NCI-H510A treated with DMSO at 0.1 percent for 48 hours (cell line): ENCODE measurements at places on chromosomes 3 and 15.

GRCh38 chr3:116390318-116390717 lies 55.0 kb downstream of the LSAMP start:
- no peak for DNase-seq

DNA sequence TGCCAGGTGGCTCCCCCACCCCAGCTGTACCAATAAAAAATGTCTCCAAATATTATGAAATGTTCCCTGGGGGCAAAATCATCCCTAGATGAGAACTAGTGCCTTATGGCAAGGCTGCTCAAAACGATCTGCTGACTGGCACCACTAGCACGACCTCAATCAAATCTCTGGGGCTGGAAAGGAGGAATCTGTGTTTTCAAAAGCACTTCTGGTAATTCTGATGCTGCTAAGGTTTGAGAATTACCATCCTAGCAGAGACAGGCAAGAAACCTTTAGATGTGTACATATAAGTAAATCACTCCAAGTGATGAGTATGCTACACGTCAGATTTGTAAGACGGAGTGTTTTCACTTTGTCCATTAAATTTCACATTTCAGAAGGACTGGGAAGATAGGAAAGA lies 360.1 kb upstream of the THRB start:
- no peak for DNase-seq

DNA sequence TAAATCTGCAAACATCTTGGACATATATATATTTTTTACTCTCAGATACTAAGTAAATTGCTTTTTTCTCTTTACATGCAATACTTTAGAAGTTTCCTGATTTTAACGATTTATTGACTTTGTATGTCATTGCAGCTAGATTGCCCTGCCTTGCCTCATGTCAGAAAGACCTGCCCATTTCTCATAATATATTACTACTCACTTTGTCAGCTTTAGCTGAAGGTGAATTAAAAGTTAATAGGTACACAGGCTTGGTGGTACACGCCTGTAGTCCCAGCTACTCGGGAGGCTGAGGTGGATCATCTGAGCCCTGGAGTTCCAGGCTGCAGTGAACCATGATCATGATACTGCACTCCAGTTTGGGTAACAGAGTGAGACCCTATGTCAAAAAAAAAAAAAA lies 52.8 kb downstream of the PLS1 start:
- DNase-seq: no peak

GRCh38 chr3:127857333-127857732 lies 35.0 kb upstream of the MGLL start:
- DNase-seq: no peak

GRCh38 chr15:57611938-57612337 lies 20.2 kb downstream of the MYZAP start:
- no peak for DNase-seq

- DNase-seq: no peak
Observed at GRCh38 chr3:141426404-141427034, 58.2 kb downstream of the ZBTB38 start.

- no peak for DNase-seq
Observed at GRCh38 chr15:96672629-96673028, 342.1 kb downstream of the NR2F2 start.

DNA sequence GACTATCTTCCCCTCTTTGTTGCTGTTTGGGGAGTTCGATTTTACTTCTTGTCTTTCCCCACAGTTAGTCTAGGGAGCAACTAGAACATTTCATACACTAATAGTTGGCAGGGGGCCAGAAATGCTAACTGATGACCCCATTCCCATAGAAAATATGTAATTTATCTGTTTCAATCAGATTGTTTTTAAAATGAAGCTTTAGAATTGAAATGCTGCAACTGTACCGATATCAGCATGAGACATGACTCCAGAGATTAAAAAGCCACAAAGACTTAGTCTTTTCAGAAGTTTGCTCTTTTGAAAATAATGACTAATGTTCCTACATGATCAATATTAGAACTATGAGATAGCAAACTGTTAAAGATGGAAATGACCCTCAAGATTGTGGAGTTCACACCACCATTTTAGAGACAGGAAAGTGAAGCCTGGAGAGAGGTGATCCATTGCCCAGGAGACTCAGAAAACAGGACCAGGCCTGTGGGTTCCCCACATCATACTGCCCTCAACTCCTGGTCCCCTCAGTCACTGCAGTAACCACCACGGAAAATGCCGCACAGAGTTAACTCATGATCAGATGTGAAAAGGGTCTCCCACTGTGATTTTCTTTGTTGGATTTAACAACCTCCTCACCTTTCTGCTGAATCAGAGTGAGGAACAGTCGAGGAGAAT lies 130.3 kb downstream of the CHDH start:
- no peak for DNase-seq

DNA sequence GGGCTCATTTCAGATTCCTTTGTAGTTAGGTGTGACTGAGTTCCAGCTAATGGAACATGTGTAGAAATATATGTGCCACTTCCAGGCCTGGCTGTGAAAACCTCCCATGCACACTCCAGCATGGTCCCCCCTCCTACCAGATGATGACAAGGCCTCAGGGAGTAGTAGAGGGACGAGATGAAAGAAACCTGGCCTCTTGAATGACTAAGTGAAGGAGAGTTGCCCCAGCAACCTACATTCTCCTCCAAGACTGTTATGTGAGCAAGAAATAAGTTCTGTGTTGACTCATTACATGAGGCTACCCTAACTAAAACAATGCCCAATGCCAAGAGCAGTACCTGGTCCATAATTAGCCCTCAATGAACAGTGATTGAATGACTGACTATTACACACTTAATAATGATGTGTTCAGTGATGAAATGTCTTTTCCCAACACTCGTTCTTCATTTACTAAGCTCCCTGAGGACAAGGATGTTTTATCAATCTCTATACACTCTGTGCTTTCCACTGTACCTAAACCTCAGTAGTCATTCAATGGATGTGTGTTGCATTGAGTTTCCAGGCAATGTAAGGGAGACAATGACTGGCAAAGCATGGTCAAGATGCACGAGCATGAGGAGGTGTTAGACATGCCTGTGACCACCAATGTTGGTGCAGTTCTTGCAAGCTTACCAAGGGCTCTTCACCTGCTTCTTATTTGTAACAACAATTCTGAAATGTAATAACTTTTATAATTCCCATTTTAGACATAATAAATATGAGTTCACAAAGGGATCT lies 62.0 kb upstream of the BCL6 start:
- no peak for DNase-seq

GRCh38 chr15:88882785-88883184 lies 12.6 kb downstream of the HAPLN3 start:
- DNase-seq: no peak

DNA sequence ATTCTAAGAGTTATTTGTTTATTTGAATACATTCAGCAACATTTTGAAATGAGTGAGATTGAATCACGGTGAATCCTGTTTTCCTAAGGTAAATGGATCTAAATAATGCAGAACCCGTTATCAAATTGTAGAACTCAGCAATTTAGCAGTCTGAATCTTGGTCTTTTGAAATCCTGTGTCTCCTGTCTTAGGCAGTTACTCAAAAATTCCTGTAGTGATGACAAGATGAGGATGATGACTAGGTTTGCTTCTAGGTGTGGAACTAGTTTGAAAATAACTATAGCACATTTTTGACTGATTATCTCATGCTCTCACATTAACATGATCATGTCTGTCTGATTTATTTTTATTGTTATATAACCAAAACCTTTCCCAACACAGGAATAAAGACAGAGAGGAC lies 115.0 kb downstream of the RAP2B start:
- DNase-seq: no peak

DNA sequence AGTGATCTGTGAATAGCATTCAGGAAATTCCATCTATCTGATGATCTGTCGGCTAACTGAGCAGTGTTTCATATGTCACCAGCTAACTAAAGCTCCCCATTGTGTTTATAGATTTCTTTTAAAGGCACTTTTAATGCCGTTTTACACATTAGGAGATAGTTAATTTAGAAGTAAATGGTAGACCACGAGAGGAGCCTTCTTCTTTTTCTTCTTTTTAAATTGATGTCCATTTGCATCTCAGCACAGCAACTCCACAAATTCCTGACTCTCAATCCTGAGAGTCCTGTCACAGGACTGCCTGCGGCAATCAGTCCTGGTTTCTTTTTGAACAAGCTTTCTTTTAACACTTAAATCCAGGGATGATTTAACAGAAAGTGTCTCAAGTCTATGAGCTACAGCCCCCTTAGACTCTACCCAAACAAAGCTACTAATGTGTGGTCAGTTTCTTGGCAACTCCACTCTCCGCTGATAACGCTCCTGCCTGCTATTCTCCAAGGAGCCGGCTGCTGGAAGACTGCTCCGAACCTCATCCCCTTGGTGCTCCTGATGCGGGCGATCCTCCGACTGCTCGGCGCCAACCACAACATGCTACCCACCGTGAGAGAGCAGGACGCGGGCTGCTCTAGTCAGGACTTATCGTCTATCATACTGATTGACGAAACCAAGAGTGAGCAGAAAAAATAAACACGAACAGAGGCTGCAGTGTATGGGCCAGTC lies 421.4 kb downstream of the MECOM start:
- no peak for DNase-seq

GRCh38 chr3:30625541-30626438 lies 19.4 kb downstream of the TGFBR2 start:
- DNase-seq: no peak

GRCh38 chr15:51878446-51879386 lies 49.3 kb downstream of the TMOD3 start:
- DNase-seq: no peak

GRCh38 chr3:8205881-8206280 lies 295.7 kb upstream of the LMCD1 start:
- DNase-seq: no peak

- DNase-seq: no peak
Observed at GRCh38 chr3:182565916-182566796, 227.1 kb upstream of the ATP11B start.

DNA sequence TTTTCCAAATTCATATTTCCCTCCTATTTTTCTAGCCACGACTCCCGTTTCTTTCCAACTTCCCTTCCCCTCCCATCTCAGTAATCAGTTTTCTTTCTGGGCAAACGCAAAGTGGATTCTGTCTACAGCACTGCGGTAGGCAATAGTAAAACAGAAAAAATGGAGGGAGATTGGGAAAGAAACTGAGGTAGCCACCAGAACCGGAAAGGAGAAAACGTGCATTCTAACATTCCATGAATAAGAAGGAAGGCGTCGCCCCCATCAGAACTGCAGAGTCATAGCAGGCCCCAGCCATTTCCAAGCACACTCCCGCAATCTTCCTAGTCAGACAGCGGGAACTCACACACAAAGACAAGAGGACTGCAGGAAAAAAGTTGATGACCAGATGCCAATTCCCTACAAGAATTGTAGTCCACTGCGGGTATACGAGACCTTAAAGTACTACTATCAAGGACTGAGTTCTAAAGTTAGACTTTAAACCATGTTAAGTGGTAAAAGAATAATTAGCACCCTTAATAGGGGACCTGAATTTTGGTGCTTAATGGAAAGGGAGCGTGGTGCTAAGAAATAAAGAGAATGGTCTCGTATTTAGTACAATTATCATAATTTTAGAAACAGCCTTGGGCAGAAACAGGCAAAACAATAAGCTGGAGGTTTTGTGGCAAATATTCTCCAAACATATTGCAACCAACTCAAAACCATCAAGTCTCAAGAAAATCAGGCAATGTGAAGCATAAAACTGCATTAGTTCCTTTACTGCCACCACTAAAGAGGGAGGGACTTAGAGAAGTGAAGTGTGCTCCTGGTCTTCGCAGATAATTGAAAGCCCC lies 1.4 kb downstream of the PFN2 start:
- peak; percentile 86 for DNase-seq

DNA sequence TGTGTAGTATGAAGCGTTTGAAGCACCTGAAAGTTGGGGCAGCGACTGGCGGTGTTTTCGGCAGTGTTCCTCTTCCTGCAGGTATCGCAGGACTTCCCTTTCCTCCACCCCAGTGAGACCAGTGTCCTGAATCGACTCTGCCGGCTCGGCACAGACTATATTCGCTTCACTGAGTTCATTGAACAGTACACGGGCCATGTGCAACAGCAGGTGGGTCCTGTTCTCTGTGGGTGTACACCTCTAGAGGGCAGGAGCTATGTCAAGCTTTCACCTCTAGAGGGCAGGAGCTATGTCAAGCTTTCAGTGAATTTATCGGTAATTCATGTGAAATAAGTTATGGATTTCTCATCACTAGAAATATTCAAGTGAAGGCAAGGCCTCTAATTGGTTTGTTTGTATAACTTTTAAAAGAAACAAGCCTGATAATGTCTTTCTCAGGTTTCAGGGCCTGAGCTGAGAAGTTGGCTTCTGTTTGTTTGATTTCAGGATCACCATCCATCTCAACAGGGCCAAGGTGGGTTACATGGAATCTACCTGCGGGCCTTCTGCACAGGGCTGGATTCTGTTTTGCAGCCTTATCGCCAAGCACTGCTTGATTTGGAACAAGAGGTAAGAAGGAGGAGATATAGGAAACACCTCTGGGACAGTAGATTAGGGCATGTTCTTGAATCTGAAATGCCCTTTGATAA lies 5.3 kb downstream of the TUBGCP4 start:
- DNase-seq: peak; percentile 29

- no peak for DNase-seq
Observed at GRCh38 chr3:102756706-102757105, 321.9 kb downstream of the ZPLD1 start.

DNA sequence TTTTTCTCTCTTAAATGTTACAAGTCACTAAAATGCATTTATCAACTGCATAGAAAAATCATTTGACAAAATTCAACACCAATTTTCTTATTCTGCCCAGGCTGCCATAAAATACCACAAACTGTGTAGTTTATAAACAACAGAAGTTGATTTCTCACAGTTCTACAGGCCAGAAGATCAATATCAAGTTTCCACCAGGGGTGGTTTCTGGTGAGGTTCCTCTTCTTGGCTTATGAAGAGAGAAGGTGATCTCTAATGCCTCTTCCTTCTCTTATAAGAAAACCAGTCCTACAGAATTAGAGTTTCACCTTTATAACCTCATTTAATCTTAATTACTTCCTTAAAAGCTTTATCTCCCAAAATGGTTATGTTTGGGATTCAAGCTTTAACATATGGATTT lies 10.9 kb upstream of the CD200R1L start:
- no peak for DNase-seq

- DNase-seq: no peak
Observed at GRCh38 chr3:146380046-146380445, 89.3 kb downstream of the PLSCR2 start.

DNA sequence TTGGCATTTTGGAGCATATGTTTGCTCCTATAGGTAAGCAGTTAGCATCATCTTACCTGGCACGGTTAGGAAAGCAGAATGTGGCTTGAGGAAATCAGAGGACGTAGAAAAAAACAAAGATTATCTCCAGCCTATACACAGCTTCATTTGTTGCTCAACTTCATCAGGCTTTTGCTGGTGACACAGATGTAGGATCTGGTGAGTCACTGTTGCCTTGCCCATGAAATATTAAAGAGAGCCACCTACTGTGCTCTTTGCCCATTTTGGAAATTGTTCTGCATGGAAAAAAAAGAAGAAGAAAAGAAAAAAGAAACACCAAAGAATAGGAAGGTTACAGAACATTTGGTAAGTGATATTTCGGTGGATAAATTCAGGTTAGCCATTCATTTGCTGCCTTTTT lies 3.8 kb downstream of the IL1RAP start:
- DNase-seq: no peak

DNA sequence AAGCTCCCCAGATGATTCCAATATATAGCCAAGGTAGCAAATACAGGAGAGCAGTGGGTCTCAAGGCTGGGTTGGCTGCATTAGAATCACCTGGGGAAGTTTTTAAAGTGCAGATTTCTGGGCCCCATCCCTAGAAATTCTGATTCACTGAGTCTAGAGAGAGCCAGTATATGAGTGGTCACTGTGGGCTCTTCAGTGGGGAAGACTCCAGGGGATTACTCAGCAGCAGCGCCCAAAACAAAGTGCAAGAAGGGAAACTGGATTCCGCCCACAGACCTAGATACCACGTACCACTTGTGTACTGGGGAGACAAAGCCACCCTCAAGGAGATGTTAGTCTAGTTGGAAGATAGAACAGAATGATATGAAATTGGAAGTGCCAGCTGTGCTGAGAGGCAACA lies 40.0 kb downstream of the NME9 start:
- no peak for DNase-seq
